Epithelial cell of alveolus of lung (primary cell): ENCODE measurements at places on chromosomes 3 and 15. TPM values are rescaled to one million over a fixed set of nuclear protein-coding genes. Genes with fewer than 3 reads are reported as not detected.

Gene POLQ
- total RNA-seq: 1.1 and 1.9 TPM in 2 replicates

Gene ZNF80
- total RNA-seq: not detected in 2 replicates

Gene JAGN1
- total RNA-seq: 43.6 and 54.5 TPM in 2 replicates

Gene CELSR3
- total RNA-seq: 2.8 and 5.0 TPM in 2 replicates

Gene CEMIP
- 3.0 and 5.0 TPM in 2 replicates for total RNA-seq

Gene SRGAP3
- total RNA-seq: 2.2 and 2.5 TPM in 2 replicates

Gene SKOR1
- total RNA-seq: 0.13 and 1.5 TPM in 2 replicates

Gene CCR8
- not detected in 2 replicates for total RNA-seq

Gene ACAN
- total RNA-seq: 0.13 and 0.16 TPM in 2 replicates

Gene KIF15
- total RNA-seq: 4.9 and 7.6 TPM in 2 replicates

Gene PIF1
- total RNA-seq: 4.5 and 6.2 TPM in 2 replicates

Gene PPP2R3A
- total RNA-seq: 8.4 and 8.5 TPM in 2 replicates

Gene ZIC1
- total RNA-seq: 0.08 TPM in 1 of 2 replicates, not detected in the other

Gene NR1I2
- not detected in 2 replicates for total RNA-seq

Gene GOLGA8R
- 0.08 and 0.65 TPM in 2 replicates for total RNA-seq
